Small intestine (tissue), 16 donors: ENCODE measurements at places on chromosomes 1 and 21.

DNA sequence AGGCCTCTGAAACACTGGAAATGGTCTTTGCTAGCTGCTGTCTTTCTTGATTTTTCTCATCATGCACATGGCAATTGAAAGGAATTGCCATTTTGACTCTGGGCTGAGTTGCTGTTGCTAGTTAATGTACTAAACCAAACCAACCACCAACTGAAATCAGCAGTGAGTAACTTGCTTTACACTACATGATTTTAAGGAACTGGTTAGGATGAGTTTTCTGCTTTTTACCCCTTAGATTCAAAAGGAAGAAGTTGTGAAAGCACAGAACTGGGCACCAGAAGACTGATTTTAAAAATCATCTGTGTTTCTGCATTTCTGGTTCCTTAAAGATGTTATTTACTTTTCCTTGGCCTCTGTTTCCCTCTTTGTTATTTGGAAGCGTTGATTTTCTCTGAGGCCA lies 361.9 kb downstream of the HLX start:
- no peak for DNase-seq

GRCh38 chr1:44361478-44361877 lies 6.4 kb upstream of the ERI3 start:
- DNase-seq: peak; percentile 20

GRCh38 chr1:54671985-54672608 lies 30.5 kb downstream of the MROH7 start:
- peak; percentile 60 for DNase-seq

- peak; percentile 7 for DNase-seq
Observed at GRCh38 chr1:161816201-161816600, 50.1 kb downstream of the ATF6 start.

- no peak for DNase-seq
Observed at GRCh38 chr1:181187337-181188126, 99.0 kb downstream of the IER5 start.

GRCh38 chr21:44947930-44948331 lies 8.1 kb downstream of the SLX9 start:
- DNase-seq: no peak

GRCh38 chr1:167808104-167808503 lies 86.3 kb downstream of the MPZL1 start:
- DNase-seq: no peak

DNA sequence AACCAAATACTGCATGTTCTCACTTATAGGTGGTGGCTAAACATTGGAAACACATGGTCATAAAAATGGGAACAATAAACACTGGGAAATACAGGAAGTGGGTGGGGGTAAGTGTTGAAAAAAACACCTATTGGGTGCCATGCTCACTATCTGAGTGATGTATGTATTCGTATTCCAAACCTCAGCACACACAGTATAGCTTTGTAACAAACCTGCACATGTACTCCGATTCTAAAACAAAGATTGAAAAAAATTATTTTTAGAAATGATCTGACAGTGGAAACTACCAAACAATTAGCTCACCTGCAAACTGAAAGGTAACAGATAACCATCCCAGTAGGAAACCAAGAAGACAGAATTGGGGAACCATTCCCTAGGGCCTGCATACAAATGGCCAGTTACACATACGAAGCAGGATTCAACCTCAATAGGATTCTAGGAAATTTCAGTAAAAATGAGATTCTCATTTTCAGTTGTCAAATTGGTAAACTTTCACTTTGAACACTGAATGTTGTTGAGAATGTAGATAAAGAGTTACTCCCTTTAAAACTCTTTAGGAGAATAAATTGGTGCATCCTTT lies 88.1 kb upstream of the LRRC8D start:
- DNase-seq: no peak

DNA sequence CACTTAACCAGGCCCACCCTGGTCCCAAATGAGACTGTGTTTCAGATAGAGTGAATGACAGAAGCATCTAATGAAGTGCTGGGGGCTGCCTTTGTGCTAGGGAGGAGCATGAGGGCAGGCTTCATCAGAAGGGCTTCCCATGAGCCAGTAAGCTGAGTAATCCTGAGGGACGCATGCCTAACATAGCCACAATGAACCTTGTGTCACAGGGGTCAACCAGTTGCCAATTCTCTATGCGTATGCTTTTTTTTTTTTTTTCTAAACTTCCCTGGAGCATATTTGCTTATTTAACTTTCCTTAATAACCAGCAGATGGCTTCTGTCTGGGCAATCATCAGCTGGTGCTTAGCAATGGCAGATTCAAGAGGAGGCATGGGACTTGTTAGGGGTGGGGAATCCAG lies 25.5 kb upstream of the CYP2J2 start:
- DNase-seq: no peak

GRCh38 chr1:39170731-39171667 lies 33.5 kb upstream of the MACF1 start:
- DNase-seq: no peak

DNA sequence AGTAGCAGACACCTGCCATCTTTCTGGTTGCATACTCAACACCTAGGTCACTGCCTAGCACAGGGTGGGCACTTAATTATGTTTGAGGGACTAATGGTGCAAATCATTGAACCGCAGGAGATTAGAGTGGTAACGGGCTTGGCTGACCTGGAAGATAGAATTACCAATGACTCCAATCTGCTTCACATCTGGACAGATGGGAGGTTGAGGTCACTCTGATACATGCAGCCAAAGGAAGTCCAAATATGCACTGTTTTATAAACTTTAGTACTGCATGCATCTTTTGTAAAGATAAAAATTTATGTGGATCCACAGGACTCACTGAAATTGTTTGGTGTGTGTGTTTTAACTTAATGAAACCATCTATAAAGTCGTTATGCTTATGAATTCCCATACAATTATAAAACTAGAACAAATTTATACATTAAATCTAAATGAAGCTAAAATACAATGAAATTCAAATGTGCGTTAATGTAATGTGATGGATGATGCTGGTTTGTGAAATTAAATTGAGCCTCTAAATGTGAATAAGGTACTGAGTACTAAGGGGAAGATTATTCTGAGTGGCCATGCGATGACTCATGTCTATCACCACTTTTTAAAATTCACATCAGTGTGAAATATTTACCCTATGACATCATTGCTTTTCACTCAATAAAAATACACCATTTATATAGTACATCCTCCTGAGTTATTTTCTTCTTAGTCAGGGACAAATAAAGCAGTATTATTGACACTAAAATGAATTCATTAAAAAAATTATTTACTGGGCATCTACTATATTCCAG lies 224.7 kb upstream of the FAM78B start:
- DNase-seq: no peak

GRCh38 chr1:66331658-66332547 lies 202.1 kb upstream of the SGIP1 start:
- peak; percentile 34 for DNase-seq

GRCh38 chr1:1665815-1666251 lies 7.0 kb upstream of the CDK11B start:
- DNase-seq: no peak

DNA sequence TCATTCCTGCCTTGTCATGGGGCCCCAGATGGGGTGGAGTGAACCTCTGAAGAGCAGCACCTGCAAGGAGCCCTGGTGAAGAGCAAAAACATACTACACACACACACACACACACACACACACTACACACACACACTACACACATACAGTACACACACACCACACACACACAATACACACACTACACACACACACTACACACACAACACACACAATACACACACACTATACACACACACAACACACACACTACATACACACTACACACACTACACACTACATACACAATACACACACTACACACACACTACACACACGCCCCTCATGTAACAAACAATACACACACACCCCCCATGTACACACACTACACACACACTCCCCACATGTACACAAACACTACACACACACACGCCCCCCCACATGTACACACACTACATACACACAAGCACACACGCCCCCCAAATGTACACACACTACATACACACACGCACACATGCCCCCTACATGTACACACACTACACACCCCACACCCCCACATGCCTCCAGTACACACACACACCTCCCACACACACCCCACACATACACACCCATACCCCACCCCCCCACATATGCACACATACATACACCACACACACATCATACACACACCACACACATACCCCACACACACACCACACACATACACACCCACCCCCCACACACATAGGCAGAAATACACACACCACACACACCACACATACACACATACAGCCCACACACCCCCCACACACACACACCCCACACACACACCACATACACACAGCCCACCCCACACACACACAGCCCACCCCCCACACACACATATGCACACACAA lies 9.3 kb downstream of the SLC2A5 start:
- no peak for DNase-seq

DNA sequence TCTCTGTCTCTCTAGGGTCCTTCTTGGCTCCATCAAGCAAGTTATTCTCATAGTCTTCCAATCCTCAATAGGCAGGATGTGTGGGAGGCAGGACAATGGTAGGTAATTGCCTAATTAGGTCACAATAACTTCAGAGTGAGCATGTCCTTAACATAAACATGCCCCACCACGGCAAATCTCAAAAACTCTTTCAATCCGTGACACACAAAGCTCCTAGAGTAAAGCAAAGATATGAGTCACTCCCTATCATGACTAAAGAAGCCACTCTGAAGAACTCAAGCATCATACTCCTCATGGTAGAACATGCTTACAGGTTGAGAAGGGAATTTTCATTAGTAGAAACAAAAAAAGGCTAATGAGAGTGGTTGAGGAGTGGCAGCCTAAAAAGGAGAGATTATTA lies 4.9 kb downstream of the HAO2 start:
- DNase-seq: no peak

- DNase-seq: no peak
Observed at GRCh38 chr1:183505454-183506089, 33.3 kb downstream of the SMG7 start.
